ENCODE measurements at places on chromosomes 5 and 9.

DNA sequence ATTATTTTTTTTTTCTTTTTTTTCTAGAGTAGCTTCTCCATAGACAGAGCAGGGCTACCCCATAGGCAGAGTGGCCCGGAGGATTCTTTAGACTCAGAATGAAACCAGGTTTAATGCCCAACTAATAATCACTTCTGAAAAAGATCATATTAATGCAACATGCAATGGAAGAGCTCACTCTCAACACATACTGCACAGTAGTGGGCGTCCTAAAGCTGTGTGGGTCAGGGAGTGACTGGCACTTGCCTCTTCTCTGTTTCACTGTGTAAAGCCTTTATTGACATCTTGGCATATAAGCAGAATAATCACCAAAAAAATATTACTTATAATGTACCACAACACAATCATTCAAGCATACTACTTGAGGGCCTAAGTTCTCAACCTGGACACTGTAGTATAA lies 11.1 kb downstream of the PWWP2A start:
- DNase-seq: no peak

- DNase-seq: no peak
Observed at GRCh38 chr5:137630972-137631370, 104.9 kb downstream of the KLHL3 start.

GRCh38 chr5:117793963-117794362 lies 1194.4 kb downstream of the DTWD2 start:
- DNase-seq: no peak

DNA sequence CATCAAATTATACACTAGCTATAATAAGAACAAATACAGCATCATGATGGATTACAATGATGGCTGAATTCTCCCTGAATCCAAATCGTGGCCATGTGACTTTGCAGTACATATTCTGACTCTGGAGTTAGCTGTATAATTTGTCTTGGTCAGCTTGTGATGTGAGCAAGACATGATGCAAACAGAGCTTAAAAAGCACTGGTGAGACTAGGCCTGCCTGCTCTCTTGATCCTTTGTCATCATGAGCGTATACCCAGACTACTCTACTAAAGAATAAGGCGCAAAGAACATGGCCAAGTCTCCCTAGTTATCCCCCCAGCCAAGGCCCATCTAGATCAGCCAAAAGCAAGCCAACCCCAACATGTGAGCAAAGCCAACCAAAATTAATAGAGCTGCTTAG lies 34.7 kb upstream of the IFNE start:
- DNase-seq: no peak

DNA sequence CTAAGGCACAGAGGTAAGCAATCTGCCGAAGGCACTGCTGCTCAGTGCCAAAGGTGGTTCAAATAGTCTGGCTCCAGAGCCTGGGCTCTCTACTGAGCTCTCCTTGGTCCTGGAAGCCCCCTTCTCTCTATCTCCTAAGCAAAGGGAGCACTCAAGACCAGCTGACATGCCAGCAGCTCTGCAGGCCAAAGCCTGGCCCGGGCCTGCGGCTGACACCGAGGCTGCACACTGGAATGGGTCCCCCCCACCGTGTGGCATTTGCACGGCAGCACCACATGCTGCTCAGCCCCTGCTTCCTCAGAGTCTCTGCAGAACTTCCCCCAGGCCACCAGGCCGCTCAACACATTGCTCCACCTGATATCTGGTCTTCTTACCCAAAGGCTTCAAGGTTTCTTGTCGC lies 57.8 kb upstream of the GOLPH3 start:
- no peak for DNase-seq

DNA sequence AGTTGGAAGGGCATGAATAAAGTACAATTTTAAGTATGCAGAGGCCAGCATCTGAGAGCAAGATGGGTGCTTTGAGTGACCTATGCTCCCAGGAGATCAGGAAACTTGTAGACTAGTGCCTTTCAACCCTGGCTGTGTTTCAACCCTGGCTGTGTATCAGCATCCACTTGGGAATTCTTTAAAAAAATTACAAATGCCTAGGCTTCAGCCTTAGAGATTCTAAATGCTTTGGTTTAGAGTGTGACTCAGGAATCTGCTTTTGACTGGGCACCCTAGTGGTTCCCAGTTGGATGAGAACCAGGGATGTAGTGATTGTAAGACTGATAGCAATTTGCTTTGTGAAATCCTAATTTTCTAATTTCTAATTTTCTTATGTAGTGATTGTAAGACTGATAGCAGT lies 65.6 kb downstream of the RALGPS1 start:
- DNase-seq: no peak

DNA sequence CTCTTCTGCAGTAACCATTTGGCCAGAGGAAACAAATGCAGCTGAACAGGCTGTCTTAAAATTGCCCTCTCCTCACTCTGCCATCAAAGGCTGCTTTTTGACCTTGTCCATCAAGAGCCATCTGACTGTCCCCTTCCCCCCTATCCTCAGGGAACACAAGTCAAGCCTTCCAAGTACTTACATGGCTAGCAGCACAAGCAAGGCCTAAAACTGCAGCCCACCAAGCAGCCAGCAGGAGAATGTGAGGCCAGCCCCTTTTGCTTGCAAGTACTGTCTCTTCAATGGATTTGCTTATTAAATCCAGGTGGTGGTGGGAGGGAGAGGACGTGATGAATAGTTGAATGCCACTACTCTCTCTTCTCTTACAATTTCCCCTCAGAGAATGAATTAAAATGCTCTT lies 83.5 kb downstream of the HTR1A start:
- no peak for DNase-seq

GRCh38 chr9:78575081-78575480 lies 278.2 kb downstream of the PSAT1 start:
- no peak for DNase-seq

- DNase-seq: no peak
Observed at GRCh38 chr5:134465816-134466240, 54.1 kb upstream of the CDKN2AIPNL start.

DNA sequence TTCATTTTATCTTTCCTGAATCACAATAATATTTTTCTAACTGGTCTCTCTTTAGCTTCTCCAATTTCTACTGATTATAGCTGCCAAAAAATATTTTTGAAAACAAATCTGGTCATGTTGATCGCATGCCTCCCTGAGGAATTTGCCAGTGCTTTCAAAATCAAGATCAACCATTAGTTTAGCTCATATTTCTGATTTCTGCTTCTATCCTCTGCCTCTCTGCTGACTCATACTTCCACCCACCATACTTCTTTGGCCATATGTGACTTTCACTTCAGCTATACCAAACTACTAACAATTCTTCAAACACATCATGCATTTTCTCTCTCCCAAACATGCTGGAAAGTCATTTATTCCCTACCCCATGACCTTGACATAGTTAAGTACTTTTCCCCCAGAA lies 636.5 kb downstream of the TLE1 start:
- DNase-seq: no peak

- no peak for DNase-seq
Observed at GRCh38 chr9:20623021-20623747, 885 bp upstream of the MLLT3 start.

GRCh38 chr5:92390657-92391056 lies 1007.5 kb upstream of the ARRDC3 start:
- no peak for DNase-seq

GRCh38 chr5:158809310-158809850 lies 290.3 kb downstream of the EBF1 start:
- no peak for DNase-seq

DNA sequence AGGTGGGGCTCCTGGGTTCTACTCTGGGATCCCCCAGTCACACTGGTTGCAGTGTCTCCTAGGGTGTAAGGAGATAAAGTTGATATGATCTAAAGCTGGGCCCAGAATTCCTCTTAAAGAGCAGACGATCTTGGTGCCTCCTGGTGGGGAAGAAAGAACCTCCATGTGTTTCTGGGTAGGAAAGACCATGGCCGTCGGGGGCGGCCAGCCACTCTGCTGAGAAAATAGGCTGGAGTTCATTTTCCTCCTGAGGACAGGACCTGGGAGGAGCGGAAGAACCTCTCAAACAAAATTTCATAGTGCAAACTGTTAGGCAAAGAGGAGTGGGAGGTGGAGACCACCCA lies 163.8 kb upstream of the TBC1D2 start:
- no peak for DNase-seq

DNA sequence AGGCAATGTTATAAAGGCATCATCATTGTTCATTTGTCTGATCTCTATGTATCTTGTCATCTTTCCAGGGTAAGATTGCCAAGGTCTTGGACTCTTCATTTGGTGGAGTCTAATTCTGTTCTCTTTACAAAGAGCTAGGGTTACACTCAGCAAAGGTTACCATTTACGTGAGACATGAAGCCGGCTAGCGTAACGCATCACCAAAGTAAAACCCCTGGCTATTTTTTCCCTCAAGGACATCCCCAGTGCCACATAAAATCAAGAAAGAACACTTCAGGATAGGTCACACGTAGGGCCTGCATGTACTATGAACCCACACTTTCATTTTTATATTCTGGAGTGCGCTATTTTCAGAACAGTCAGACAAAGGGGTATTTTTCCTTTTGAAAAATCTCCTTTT lies 20.0 kb upstream of the MYOT start:
- DNase-seq: no peak

GRCh38 chr9:112007575-112008240 lies 111.1 kb downstream of the UGCG start:
- DNase-seq: no peak

GRCh38 chr9:136786451-136786850 lies 4.7 kb upstream of the TMEM141 start:
- no peak for DNase-seq

DNA sequence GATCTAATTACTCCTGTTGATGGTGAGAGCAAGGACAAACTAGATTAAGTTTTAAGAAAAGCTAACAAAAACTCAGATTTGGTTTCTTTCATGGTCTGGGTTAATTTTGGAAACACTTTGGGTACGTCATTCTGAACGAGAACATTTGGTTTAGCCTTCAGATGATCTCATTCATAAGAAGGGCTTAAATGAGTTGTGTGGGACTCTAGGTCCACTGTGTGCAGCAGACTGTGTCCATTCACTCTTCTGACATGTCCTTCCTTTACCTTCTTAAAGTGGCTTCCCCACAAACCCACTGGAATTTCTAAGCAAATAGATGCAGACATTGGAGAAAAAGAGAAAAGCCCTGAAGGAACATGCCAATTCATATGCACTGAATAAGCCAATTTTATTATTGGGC lies 96.8 kb downstream of the FBXO4 start:
- DNase-seq: no peak

- DNase-seq: no peak
Observed at GRCh38 chr5:157511651-157512644, 51.9 kb downstream of the NIPAL4 start.

GRCh38 chr9:123338710-123339665 lies 17.0 kb upstream of the CRB2 start:
- DNase-seq: peak; percentile 29

DNA sequence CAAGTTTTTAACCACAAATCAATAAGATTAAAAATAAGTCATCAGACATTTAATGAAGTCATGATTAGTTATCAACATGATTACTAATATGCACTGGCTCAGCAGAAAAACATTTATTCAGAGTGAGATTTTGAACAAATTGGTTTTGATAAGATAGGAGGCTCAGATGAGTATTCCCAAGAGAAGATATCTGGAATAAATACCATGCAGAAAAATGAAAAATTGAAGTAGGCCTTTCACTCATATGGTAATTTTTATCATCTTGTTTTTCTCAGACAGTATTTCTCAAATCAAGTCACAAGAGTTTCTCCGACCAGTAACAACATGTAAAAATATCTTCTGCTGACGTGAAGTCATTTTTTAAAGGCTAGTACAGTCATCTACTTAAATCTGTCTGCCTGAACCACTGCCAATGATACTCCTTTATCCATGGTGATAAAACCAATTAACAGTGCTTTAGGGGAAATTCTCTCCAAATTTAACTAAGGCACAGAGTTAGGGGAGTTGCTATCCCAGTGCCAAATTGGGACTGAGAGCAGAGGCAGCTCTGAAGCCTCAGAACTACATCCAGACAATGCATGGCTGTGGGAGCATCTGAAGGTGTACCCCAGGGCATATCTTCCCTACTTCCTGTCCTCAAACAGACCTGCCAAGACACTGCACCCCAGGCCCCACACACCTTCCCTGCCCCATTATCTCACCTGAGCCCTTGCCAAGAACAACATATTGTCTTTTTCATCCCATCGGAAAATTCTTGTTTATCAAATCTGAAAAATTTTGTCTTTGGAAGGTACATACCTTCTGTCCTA lies 105.5 kb upstream of the TSLP start:
- DNase-seq: no peak

DNA sequence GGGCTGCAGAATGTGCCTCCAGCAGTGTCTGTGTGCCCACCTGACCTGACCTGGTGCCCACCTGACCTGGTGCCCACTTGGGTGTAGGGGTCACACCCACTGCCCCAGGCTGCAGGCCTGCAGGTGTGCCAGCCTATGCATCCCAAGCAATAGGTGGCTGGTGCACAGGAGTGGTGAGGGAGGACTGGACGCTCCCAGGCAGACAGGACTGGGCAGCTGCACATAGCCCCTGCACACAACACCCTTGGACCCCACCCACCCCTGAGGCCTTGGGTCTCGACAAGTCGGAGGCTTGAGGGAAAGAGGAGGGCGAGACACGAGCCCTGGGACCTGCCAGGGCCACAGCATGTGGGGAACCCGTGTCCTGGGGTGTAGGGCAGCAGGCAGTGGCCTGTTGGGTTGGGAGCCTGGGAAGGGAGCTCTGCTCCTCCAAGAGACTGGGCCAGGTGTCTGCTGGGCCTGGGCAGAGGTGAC lies 10.8 kb upstream of the NRARP start:
- DNase-seq: no peak

DNA sequence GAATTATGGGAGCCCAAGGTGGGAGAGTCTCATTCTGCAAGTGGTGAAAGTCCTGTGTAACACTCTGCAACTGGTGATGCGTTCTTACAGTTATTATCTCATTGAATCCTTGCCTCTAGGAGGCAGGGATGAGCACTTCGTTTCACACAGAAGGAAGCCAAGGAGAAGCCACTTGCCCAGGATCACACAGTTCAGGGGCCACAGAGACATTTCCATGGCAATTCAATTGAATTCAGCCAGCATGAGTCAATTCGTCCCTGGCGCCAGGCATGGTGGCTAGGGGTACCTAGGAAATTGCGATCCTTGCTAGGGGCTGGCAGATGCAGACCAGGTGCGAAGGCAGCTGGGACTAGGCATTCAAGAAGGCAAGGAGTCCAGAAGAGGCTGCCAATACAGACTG lies 26.2 kb downstream of the LHX2 start:
- no peak for DNase-seq

Measured in stimulated activated CD8-positive, alpha-beta memory T cell treated with anti-CD3 and anti-CD28 coated beads, Interleukin-4, amount 100 ng/mL, for 1 hour (primary cell).